ENCODE measurements at places on chromosomes 6 and 20. TPM values are rescaled to one million over a fixed set of nuclear protein-coding genes. Genes with fewer than 3 reads are reported as not detected.

PRRT1 gene
- 0.50 TPM for total RNA-seq

CTCFL gene
- not detected for total RNA-seq

ARMH2 gene
- not detected for total RNA-seq

SUN5 gene
- not detected for total RNA-seq

MMUT gene
- 25.6 TPM for total RNA-seq

OSTM1 gene
- total RNA-seq = 60.0 TPM

WFDC8 gene
- not detected for total RNA-seq

SCRT2 gene
- not detected for total RNA-seq

TRIM26 gene
- total RNA-seq = 27.0 TPM

All from aortic smooth muscle cell (primary cell).